D341Med (cell line): ENCODE measurements at places on chromosomes 2 and 18.

- no peak for DNase-seq
Measured at GRCh38 chr18:35141567-35142274, 99.1 kb upstream of the ZNF397 start.

DNA sequence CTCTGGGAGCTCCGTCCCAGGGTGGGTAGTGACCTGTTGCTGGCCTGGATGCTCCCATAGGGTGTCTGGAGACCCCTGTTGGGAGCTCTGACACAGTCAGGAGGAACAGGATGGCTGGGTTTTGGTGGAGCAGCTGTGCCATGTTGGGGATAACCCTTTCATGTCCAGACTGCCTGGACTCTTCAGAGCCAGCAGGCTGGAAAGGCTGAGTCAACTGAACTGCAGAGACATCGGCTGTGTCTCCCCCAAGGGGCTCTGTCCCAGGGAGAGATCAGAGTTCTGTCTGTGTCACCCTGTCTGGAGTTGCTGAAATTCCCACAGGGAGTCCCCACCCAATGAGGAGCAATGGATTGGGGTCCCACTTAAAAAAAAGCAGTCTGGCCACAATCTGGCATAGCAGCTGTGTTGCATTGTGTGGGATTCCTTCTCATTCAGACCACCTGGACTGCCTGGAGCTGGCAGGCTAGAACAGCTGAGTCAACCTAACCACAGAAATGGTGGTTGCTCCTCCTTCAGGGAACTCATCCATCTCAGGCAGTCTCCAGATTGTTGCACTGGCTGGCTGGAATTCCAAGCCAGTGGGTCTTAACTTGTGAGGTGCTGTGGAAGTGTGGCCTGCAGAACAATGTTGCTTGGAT, 37.2 kb downstream of the AGPS start:
- DNase-seq, result no peak

DNA sequence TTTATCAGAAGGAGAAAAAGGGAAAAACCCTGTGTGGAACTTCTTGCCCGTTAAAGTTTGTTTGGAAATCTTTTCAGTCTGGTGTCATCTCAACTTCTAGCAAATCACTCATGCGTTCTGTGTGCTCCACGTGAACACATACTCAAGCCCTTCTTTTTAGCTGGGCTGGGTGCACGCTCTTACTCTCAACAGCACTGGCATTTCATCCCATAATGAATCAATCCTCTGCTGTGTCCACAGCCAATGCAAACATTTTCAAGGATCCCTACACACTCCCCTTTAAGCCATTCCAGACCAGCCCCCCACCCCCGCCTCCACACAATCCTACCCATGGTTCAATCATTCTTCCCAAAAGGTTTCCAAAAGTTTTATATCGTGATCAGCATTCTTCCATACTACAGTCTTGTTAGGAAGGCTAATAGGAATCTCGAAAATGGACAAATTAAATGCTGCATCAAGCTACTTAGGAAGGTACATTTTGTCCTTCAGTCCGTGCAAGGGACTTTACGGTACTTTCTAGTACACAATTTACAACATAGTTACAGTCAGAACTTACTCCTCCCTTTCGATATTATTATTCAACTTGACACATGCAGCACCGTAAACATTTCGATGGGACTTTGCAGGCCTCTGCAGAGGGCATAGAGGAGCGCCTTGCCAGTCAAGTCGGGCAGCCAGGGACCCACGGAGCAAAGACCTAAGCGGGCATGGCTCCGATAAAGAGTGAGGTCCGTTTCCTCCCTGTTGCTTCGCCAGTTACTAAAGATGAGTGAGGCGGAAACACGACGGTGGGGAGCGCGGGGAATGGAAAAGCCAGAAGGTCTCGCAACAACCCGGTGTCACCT, 1.4 kb downstream of the PTGR3 start:
- DNase-seq, result no peak

GRCh38 chr2:151491496-151491895, 81.8 kb downstream of the RIF1 start:
- DNase-seq, result no peak

DNA sequence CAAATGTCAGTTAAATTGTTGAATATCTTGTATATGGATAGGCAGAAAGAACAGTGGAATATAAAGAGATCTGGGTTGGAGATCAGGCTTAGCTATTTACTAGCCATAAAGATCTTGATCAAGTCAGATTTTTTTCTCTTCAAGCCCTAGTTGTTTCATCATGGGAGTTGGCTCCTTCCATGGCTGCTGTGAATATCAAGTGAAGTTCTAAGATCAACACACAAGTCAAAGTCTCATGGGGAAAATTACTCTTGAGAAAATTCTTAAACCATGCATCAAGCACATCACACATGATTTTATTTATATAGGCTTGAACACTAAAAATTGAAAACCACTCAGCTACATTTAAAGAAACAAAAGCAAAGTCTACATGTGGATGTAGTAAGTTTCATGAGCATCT, 79.8 kb downstream of the C1D start:
- no peak for DNase-seq

DNA sequence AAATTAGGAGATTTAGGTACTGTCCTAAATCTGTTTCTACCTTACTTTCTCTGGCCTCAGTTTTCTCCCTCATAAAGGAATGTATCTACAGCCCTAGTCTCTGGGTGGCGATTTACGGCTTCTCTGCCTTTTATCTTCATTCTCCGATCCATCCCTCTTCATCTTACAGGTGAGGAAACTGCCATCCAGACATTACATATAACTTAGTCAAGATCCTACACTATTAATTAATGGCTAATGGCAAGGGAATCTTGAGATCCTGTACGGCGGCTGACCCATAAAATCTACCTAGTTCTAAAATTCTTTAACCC, 386 bp upstream of the YIPF4 start:
- DNase-seq, result no peak

DNA sequence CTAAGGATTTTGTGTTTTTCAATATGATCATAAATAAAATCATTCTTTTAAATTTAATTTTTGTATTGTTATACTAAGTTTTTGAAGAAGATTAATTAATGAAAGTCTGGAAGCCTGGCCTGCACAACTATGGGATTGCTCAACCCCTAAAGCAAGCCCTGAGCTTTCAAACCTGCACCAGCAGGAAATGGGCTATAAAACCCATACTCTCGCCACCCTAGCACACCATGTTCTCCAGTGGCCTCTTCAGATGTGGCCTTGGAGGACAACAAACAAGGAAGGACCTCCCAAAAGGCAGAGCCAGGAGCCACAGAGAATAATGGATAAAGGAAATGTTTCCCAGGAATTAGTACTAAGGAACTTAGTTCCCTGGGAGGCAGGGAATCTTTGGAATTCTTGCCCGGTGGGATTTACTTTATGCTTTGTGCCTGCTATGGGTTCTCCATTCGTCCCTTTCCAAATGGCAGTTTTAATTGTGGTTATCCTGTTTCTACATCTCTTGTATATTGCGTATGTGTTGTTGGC, 212.5 kb downstream of the ZFP36L2 start:
- no peak for DNase-seq

- no peak for DNase-seq
Measured at GRCh38 chr2:160428405-160428763, 65.2 kb downstream of the RBMS1 start.
